ENCODE measurements at places on chromosomes 6 and 20. TPM values are rescaled to one million over a fixed set of nuclear protein-coding genes. Genes with fewer than 3 reads are reported as not detected.
A peak's percentile ranks its signal among the peaks of the same experiment; 100 is the strongest.

NKAPL gene
- total RNA-seq = 0.22 TPM

DNA sequence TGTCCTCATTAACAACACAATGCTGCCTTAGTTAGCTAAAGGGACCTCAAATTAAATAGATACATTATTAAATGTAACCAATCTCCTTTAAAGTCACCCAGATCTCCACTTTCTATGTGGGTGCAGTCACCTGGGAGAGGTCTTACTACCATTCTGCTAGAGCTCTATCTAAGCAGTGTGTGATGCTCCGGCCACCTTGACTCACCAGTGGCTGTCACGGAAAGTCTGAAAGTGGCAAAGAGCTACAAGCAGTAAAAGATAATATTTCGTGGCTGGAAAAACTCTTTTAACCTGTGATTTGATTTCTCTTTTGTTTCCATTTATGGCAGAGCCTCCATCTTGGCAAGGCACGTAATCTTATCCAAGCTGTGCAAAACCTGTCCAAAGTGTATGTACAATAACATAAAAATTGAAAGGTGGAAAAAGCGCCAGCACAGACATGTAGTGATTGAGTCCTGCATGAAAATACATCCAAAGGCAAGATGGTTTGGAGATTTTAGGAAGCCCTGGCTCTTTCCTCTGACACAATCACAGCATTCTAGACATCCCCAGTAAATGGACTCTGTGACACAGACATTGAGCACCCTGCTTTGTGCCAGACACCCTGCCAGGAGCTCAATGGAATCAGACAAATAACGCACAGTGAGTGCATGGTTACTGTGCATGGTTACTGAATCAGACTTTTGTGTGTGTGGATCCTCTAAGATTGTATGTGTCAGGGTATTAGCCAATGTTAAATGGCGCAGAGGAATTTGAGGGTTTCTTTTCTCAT lies 116.6 kb downstream of the ADAT2 start:
- no peaks in the 10 kb centered on the region for H3K36me3 ChIP-seq
- H3K4me1 ChIP-seq = no peaks in the 10 kb centered on the region
- H3K27me3 ChIP-seq = no peaks in the 10 kb centered on the region
- H3K27ac ChIP-seq = no peak overlapping the region
- no peak for DNase-seq

NFS1 gene
- 36.4 TPM for total RNA-seq

KIAA0408 gene
- 9.0 TPM for total RNA-seq

ADGB gene
- 0.22 TPM for total RNA-seq

COL12A1 gene
- not detected for total RNA-seq

MICAL1 gene
- 33.2 TPM for total RNA-seq

GRCh38 chr6:28078050-28078449 lies 2.3 kb upstream of the ZNF165 start:
- no peaks in the 10 kb centered on the region for H3K36me3 ChIP-seq
- no peak for DNase-seq
- no peak overlapping the region for H3K27ac ChIP-seq
- no peaks in the 10 kb centered on the region for H3K27me3 ChIP-seq
- no peak overlapping the region for H3K4me3 ChIP-seq
- peaks cover 15% of the 10 kb centered on the region for H3K4me1 ChIP-seq

HS3ST5 gene
- total RNA-seq = not detected

DNA sequence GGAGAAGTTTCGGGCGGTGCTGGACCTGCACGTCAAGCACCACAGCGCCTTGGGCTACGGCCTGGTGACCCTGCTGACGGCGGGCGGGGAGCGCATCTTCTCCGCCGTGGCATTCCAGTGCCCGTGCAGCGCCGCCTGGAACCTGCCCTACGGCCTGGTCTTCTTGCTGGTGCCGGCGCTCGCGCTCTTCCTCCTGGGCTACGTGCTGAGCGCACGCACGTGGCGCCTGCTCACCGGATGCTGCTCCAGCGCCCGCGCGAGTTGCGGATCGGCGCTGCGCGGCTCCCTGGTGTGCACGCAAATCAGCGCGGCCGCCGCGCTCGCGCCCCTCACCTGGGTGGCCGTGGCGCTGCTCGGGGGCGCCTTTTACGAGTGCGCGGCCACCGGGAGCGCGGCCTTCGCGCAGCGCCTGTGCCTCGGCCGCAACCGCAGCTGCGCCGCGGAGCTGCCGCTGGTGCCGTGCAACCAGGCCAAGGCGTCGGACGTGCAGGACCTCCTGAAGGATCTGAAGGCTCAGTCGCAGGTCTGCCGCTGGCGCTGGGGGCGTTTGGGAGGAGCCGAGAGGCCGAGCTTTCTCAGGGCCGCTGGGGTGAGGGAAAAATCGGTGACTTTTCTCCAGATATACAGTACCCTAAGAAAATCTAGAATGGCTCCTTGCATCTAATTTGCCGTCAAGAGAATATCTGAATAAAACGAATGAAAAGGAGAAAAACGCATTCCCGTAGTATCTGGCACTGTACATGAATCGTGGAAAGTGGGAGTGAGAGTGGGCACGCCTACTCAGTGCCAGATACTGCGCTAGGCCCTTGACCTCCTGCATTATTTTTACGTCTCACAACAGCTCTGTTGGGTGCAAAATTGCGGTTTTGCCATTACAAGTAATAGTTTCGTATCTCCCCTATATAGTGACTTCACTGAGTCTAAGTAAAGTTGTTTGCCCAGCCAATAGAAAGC lies 1.0 kb downstream of the CALHM6 start:
- peaks cover 19% of the 10 kb centered on the region for H3K4me1 ChIP-seq
- DNase-seq = peak; percentile 18
- H3K4me3 ChIP-seq = peak overlapping the region; percentile 56
- H3K27ac ChIP-seq = no peak overlapping the region
- H3K36me3 ChIP-seq = no peaks in the 10 kb centered on the region

DNA sequence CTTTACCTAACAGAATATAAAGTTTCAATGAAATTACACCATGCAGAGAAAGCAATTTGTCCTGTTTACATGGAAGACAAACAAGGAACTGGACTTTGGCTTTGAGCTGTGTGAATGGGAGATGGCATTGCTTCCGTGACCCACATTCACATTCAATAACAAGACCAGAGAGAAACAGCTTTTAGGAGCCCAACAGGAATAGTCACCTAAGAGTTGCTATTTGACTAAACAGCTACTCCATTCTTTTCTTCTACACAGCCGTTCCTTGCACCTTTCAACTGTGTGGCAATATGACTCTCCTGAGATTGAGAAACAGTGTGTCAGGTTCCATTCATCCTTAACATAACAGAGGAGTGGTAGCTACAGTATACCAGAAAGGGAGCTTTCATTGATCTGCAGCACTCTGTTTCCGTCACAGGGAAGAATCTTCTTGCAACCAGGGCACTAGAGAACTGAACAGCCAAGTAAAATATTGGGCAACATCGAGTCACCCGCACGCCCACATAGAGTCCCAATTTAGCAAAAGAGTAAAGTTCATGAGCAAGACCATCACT lies 355.1 kb downstream of the HAO1 start:
- no peaks in the 10 kb centered on the region for H3K4me1 ChIP-seq
- H3K4me3 ChIP-seq = no peak overlapping the region
- DNase-seq = no peak

DNA sequence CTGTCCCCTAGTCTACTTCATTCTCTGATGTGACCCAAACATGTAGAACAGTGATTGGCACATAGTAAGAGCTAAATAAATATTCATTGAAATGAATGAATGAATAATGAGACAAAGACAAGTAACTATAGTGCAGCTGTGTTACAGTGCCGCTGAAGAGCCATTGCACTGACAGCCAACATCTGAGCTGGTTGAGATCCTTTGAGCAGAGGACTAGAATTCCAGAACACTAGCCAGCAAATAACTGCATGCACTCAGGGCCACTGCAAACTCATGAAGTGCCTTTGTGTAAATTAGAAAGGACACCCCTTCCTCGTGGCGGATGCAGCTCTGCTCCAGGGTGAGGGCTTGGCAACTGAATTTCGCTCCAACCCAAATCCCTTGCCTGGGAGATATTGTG lies 230.3 kb upstream of the CDYL start:
- no peaks in the 10 kb centered on the region for H3K36me3 ChIP-seq
- H3K27me3 ChIP-seq = no peaks in the 10 kb centered on the region
- no peak for DNase-seq
- H3K4me1 ChIP-seq = no peaks in the 10 kb centered on the region
- no peak overlapping the region for H3K4me3 ChIP-seq
- no peak overlapping the region for H3K27ac ChIP-seq

TMEM170B gene
- 2.6 TPM for total RNA-seq

SNX21 gene
- total RNA-seq = 1.2 TPM

GRCh38 chr6:39419607-39420006 lies 97.1 kb upstream of the KCNK16 start:
- H3K27me3 ChIP-seq = peaks cover 3% of the 10 kb centered on the region
- no peaks in the 10 kb centered on the region for H3K36me3 ChIP-seq
- H3K4me1 ChIP-seq = no peaks in the 10 kb centered on the region
- no peak overlapping the region for H3K27ac ChIP-seq
- no peak overlapping the region for H3K4me3 ChIP-seq

EYA2 gene
- total RNA-seq = not detected

- no peak for DNase-seq
- H3K4me1 ChIP-seq = peaks cover 12% of the 10 kb centered on the region
- no peak overlapping the region for H3K27ac ChIP-seq
- H3K27me3 ChIP-seq = no peaks in the 10 kb centered on the region
- no peak overlapping the region for H3K4me3 ChIP-seq
Measured at GRCh38 chr6:155157101-155157500, 106.7 kb upstream of the CLDN20 start.

CST2 gene
- total RNA-seq = not detected

DNA sequence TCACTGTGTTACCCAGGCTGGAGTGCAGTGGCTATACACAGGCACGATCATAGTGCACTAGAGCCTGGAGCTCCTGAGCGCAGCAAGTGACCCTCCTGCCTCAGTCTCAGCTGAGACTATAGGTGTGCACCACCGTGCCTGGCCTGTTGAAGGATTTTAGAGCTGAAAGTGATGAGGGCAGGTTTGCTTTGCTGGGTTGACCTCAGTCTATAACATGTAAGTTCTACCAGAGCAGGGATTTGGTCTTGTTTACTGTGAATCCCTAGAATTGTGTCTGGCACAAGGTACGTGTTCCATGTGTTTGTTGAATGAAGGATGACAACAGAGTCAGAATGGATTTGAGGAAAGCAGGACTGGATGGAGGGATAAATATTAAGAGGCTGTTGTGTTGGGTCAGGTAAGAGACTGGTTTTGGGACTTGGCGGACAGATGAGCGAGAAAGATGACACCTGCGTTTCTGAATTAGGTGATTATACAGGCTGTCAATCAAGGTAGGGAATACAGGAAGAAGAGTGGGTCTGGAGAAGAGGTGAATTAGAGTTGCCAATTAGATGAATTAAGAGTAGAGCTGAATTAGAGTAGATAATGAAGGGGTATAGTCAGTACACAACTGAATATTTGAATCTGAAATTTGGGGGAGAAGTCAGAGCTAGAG lies 6.5 kb downstream of the ASXL1 start:
- no peak overlapping the region for H3K4me3 ChIP-seq
- no peak for DNase-seq
- H3K27ac ChIP-seq = no peak overlapping the region
- no peaks in the 10 kb centered on the region for H3K27me3 ChIP-seq
- H3K4me1 ChIP-seq = peaks cover 86% of the 10 kb centered on the region
- peaks cover 4% of the 10 kb centered on the region for H3K36me3 ChIP-seq

All from CD8-positive, alpha-beta memory T cell (primary cell).